ENCODE measurements at places on chromosomes 12 and 14.

GRCh38 chr14:103729496-103730448, 14.2 kb downstream of the ZFYVE21 start:
- H3K4me1 ChIP-seq, result no peaks in the 10 kb centered on the region
- H3K27me3 ChIP-seq, result no peaks in the 10 kb centered on the region
- H3K36me3 ChIP-seq, result peaks cover 20% of the 10 kb centered on the region
- H3K27ac ChIP-seq, result no peak overlapping the region
- no peak overlapping the region for H3K4me3 ChIP-seq

- H3K4me1 ChIP-seq, result peaks cover 28% of the 10 kb centered on the region
- no peak overlapping the region for H3K27ac ChIP-seq
- no peak for DNase-seq
- peaks cover 15% of the 10 kb centered on the region for H3K36me3 ChIP-seq
- peaks cover 3% of the 10 kb centered on the region for H3K27me3 ChIP-seq
Observed at GRCh38 chr12:24900196-24900595, 48.7 kb downstream of the BCAT1 start.

DNA sequence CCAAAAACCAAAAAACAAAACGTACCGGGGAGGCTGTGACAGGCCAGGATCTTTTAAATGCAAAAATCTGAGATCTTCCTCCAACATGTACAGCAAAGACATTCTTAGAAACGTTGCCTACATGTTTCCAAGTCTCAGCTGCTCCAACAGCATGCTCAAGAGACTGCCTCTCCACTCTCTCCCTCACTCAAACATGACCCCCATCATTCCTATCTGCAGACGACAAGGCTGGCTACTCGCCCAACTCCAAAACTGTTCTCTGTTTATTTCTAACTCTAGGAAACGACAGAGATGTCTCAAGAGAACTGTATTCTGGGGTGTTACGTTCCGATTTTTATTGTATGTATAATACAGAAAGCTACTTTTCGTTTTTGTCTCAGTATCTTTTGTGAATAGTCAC, 57.5 kb upstream of the TMCC3 start:
- peaks cover 2% of the 10 kb centered on the region for H3K4me1 ChIP-seq
- no peak overlapping the region for H3K4me3 ChIP-seq
- no peak for DNase-seq
- H3K36me3 ChIP-seq, result no peaks in the 10 kb centered on the region
- H3K27me3 ChIP-seq, result no peaks in the 10 kb centered on the region

DNA sequence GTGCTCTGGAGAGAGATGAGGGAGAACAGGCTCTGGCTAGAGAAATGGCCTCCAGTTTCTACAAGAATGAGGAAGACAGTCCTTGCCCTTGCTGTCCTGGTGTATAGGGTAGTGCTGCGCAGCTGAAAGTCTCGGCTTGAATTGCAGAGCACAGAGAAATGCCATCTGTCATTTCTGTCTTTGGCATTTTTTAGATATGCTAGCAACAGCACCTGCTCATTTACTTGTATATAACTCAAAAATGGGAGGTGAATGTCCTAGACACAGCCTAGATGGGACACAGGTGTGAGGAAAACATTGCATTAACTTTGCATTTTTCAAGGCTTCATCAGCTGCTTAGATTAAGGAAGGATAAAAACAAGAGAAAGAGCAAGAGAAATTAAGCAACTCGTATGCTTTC, 35.8 kb downstream of the GPR19 start:
- H3K27me3 ChIP-seq, result no peaks in the 10 kb centered on the region
- H3K27ac ChIP-seq, result peak overlapping the region; percentile 86

DNA sequence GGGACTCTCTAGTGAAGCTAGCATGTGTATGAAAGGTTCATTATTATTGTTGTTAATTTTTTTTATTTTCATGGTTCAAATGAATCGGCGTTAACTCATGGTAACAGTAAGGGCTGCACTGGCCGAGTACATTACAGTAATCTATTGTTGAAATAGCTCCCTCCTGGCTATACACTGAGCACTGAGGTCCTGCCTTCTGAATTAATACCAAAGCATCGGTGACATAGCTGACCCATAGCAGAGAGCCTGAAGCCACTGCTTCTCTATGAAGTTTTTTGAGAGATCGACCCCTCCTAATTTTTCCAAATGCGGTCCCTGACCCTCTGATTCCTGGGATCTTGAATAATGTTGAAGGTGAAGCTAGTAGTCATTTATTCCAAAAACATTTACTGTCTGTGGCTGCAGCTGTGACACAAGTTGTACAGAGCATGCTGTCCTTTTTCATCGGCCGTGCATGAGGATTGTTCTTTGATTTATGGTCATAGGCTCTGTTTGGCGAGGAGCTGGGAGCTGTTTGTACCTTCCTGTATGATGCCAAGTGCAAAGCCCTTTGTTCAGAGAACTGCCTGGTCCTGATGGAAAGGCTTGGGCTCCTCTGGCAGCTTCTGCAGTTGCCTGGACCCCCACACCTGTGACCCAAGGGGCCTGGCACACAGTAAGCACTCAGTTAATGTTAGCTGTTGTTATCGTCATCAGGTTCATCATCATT, 486.5 kb downstream of the EGLN3 start:
- no peak for DNase-seq
- H3K4me1 ChIP-seq, result peaks cover 28% of the 10 kb centered on the region
- H3K27me3 ChIP-seq, result no peaks in the 10 kb centered on the region
- no peak overlapping the region for H3K27ac ChIP-seq
- no peaks in the 10 kb centered on the region for H3K36me3 ChIP-seq

- no peaks in the 10 kb centered on the region for H3K27me3 ChIP-seq
- H3K27ac ChIP-seq, result no peak overlapping the region
- H3K36me3 ChIP-seq, result peaks cover 17% of the 10 kb centered on the region
- H3K4me1 ChIP-seq, result peaks cover 7% of the 10 kb centered on the region
- no peak overlapping the region for H3K4me3 ChIP-seq
Observed at GRCh38 chr14:68534276-68534675, 258.6 kb downstream of the ZFP36L1 start.

DNA sequence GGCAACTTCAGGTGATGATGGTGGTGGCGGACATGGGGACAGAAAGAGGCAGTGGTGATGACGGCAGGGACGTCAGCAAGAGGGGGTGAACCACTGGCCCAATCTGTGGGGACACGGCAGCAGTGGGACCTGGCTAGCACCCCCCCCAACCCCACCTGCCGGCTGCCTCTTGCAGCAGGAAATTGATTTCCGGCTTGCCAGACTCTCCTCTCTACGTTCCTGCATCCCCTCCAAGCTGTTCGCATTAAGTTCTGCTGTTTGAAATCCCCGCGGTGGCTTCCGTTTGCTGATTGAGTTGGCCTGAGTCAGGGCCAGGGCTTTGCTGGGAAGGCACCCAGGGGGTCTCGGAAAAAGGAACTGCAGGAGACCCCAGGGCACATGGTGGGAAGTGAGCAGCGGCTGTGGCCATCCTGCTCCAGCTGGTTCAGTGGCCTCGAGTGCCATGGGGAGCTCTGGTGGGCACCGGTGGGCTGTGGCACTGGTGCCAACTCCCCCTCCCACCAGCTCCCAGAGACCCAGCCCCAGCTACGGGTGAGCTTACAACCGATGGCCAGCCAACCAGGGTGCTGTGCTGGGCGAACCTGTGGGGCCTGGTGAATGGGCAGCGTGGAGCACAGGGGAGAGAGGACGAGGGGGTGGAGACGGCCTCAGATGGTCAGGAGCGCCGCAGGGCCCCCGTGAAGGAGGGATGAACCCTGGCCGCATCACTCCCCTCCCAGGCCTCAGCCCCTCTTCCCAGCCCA, 14.6 kb upstream of the NUDT14 start:
- H3K27ac ChIP-seq, result no peak overlapping the region
- H3K27me3 ChIP-seq, result peaks cover 24% of the 10 kb centered on the region
- DNase-seq, result no peak
- peaks cover 9% of the 10 kb centered on the region for H3K4me1 ChIP-seq
- H3K4me3 ChIP-seq, result no peak overlapping the region
- no peaks in the 10 kb centered on the region for H3K36me3 ChIP-seq

DNA sequence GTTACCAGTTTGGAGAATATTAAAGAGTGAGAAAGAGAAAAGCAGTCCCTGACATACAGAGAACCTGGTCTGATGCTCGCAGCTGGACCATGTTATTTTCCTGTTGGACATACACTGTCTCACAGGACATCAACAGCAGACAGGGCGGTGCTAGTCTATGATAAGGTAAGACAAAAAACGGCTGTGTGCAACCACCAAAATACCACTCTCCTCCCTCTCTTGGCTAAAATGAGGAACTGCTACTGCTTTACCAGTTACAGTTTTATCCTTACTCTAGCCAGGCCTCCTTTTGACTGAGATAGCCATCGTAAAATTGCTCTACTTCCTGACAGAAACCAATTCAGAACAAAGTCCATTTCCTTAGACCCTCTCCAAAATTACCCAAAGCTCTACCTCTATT, 47.0 kb upstream of the ERGIC2 start:
- no peak overlapping the region for H3K27ac ChIP-seq
- no peak for DNase-seq
- H3K4me1 ChIP-seq, result no peaks in the 10 kb centered on the region
- H3K27me3 ChIP-seq, result peaks cover 11% of the 10 kb centered on the region
- H3K4me3 ChIP-seq, result no peak overlapping the region

GRCh38 chr14:89915114-89915878, 39.2 kb downstream of the EFCAB11 start:
- H3K27ac ChIP-seq, result no peak overlapping the region
- peaks cover 33% of the 10 kb centered on the region for H3K4me1 ChIP-seq
- H3K36me3 ChIP-seq, result no peaks in the 10 kb centered on the region
- no peak overlapping the region for H3K4me3 ChIP-seq
- DNase-seq, result peak; percentile 67

DNA sequence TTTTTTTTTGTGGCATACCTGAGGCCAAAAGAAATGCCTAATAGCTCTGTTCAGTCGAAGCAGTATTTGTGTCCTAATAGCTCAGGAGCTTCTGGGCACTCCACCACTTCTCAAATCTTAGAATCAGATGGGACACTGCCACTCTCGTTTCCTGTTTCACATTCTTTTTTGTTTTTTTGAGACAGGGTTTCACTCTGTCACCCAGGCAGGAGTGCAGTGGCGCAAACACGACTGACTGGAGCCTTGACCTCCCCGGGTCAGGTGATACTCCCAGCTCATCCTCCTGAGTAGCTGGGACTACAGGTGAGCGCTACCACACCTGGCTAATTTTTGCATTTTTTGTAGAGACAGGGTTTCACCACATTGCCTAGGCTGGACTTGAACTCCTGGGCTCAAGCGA, 52.7 kb downstream of the SPPL3 start:
- DNase-seq, result no peak
- no peaks in the 10 kb centered on the region for H3K36me3 ChIP-seq
- H3K27me3 ChIP-seq, result no peaks in the 10 kb centered on the region
- no peak overlapping the region for H3K4me3 ChIP-seq

GRCh38 chr12:57869298-57869926, 22.9 kb upstream of the CTDSP2 start:
- peaks cover 19% of the 10 kb centered on the region for H3K27me3 ChIP-seq
- DNase-seq, result no peak
- peak overlapping the region; percentile 41 for H3K27ac ChIP-seq
- H3K4me1 ChIP-seq, result peaks cover 30% of the 10 kb centered on the region
- no peak overlapping the region for H3K4me3 ChIP-seq

- H3K36me3 ChIP-seq, result peaks cover 2% of the 10 kb centered on the region
- H3K27ac ChIP-seq, result no peak overlapping the region
- DNase-seq, result no peak
Observed at GRCh38 chr12:43238281-43238680, 313.7 kb downstream of the ADAMTS20 start.

- H3K27ac ChIP-seq, result no peak overlapping the region
- H3K36me3 ChIP-seq, result peaks cover 12% of the 10 kb centered on the region
- peaks cover 8% of the 10 kb centered on the region for H3K4me1 ChIP-seq
- no peak overlapping the region for H3K4me3 ChIP-seq
Observed at GRCh38 chr12:96892104-96892503, 15.0 kb upstream of the NEDD1 start.

- H3K36me3 ChIP-seq, result peaks cover 14% of the 10 kb centered on the region
- H3K27me3 ChIP-seq, result no peaks in the 10 kb centered on the region
- H3K27ac ChIP-seq, result peak overlapping the region; percentile 73
- H3K4me1 ChIP-seq, result peaks cover 42% of the 10 kb centered on the region
- H3K4me3 ChIP-seq, result peak overlapping the region; percentile 95
- DNase-seq, result no peak
Observed at GRCh38 chr12:118102070-118102469, 1.7 kb downstream of the VSIG10 start.

- peaks cover 15% of the 10 kb centered on the region for H3K4me1 ChIP-seq
- H3K27me3 ChIP-seq, result no peaks in the 10 kb centered on the region
- no peaks in the 10 kb centered on the region for H3K36me3 ChIP-seq
- H3K4me3 ChIP-seq, result no peak overlapping the region
Observed at GRCh38 chr14:26276757-26277156, 321.1 kb downstream of the NOVA1 start.

DNA sequence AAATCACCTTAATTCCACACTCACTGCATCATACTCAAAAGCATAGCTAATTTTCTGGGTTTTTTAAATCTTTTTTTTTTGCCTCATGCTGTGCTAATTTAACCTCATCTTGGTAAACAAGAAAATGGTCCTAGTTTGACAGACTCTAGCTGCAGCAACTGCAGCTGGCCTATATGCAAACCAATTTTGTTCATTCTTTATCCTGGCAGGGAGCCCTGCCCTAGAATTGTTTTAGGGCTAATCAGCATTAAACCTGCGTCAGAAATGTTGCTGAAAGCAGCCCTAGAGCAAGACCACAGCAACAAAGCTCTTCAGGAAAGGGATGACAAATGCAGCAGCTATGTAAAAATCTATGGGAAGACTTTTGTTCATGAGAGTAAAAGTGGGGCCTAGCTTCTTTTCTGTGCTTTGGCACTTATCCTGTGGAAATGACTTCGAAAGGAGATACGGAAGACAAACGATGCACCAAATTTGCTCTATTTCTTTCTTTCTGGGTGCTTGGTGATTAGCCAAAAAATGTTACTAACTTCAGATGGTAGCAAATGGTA, 72.2 kb downstream of the DENND5B start:
- peak; percentile 31 for DNase-seq
- H3K27me3 ChIP-seq, result no peaks in the 10 kb centered on the region
- no peaks in the 10 kb centered on the region for H3K36me3 ChIP-seq

GRCh38 chr14:98651037-98651436, 621.0 kb downstream of the BCL11B start:
- peaks cover 24% of the 10 kb centered on the region for H3K4me1 ChIP-seq
- H3K4me3 ChIP-seq, result peak overlapping the region; percentile 4
- peaks cover 16% of the 10 kb centered on the region for H3K36me3 ChIP-seq
- peak; percentile 15 for DNase-seq
- peak overlapping the region; percentile 76 for H3K27ac ChIP-seq
- H3K27me3 ChIP-seq, result no peaks in the 10 kb centered on the region

DNA sequence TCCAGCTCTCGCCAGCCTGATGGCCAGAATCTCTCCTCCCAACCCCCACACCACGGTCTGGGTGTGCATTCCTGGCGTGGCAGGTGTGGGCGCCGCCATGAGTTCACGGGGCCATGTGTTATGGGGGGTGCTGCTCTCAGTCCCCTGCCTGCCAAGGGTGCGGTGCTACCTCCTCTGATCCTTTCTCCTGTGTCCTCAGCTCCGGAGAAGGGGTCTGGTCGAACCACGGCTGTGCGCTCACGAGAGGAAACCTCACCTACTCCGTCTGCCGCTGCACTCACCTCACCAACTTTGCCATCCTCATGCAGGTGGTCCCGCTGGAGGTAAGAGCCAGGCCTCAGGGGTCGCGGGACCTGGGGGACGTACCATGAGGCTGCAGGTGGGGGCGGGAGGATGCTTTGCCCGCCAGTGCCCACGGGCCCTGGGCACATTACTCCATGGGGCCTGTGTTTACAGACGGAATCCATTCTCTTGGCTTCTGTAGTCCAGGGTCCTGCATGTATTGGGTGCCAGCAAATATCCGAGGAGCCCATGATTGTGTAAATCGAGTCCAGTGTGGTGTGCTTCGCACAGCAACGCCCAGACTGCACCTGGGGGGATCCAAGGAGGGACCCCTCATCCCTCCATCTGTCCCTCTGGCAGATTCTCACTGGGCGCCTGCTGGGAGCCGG, 130.8 kb downstream of the ADGRD1 start:
- peak; percentile 6 for DNase-seq
- no peaks in the 10 kb centered on the region for H3K36me3 ChIP-seq
- H3K4me1 ChIP-seq, result no peaks in the 10 kb centered on the region
- no peak overlapping the region for H3K4me3 ChIP-seq
- H3K27ac ChIP-seq, result no peak overlapping the region
- H3K27me3 ChIP-seq, result no peaks in the 10 kb centered on the region

All from WTC11 (cell line).